ENCODE measurements at places on chromosomes 3 and 15.

GRCh38 chr15:72065801-72066200 lies 52.1 kb downstream of the MYO9A start:
- DNase-seq = no peak

- DNase-seq = no peak
These were observed 714 bp downstream of the ECT2 start for GRCh38 chr3:172751175-172751704.

DNA sequence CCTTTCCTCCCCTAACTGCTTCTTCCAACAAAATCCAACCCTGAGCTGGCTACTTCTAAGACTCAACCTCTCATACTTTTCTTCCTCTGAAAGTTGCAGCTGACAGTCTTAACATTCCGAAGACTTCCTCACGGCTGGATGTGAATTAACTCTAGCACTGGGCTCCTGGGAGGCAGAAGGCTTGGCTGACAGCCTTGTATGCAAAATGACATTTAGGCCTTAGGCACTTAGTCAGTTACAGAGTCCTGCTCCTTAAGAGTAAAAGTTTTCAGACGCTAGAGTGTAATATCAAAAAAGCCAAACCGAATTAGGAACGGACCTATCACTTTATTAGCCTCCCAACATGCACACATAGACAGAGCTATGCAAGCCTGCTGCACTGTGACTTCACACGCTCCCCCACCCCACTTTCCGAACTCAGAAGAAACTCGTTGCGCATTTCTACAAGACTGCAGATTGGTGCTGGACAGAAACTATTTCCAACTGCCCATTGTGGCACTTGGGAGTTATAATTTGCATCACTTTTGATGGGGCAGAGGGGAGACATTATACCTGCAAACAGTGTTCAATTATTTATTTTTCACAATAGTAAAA lies 15.5 kb upstream of the ANXA2 start:
- DNase-seq = no peak

DNA sequence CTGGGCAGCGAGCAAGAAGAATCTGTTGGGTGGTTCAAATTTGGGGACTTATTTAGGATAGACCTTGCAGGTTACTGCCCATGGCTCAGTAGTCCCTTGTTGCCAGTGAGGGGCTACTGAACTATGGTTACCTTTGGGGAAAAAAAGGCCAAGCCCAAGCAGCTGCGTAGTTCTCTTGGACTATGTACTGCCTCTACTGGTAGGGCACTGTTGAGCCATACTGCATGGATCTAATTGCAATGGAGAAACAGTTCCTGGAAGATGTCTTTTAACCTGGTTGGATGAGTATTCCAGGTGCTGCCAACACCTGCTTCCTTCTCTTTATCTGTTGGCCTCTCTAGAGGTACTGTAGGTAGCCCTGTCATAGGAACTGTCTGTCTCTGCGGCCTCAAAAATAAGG lies 671.9 kb upstream of the CBLB start:
- DNase-seq = no peak

- DNase-seq = peak; percentile 44
These were observed 4.8 kb downstream of the UBE2E1 start for GRCh38 chr3:23810343-23811184.

DNA sequence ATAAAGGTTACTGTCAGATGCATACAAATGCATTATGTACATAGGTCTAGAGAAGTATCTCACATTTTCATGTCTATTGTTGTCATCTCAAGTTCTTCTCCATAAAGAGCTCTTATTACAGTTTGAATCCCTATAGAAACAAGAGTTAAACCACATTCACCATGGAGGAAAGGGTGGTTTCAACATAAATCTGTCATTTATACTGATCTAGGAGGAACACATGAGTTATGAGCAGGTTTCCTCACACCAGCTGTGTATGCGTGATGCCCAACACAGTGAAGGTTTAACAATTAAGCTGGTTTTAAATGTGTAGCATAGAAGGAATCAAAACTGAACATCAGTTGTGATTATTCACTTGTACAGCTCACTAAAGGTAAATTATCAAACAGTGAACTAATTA lies 251.7 kb downstream of the KCNMB2 start:
- no peak for DNase-seq

- DNase-seq = no peak
These were observed 362.4 kb upstream of the LRRC3B start for GRCh38 chr3:26260139-26260538.

GRCh38 chr3:135650309-135650708 lies 315.2 kb upstream of the PPP2R3A start:
- DNase-seq = no peak

DNA sequence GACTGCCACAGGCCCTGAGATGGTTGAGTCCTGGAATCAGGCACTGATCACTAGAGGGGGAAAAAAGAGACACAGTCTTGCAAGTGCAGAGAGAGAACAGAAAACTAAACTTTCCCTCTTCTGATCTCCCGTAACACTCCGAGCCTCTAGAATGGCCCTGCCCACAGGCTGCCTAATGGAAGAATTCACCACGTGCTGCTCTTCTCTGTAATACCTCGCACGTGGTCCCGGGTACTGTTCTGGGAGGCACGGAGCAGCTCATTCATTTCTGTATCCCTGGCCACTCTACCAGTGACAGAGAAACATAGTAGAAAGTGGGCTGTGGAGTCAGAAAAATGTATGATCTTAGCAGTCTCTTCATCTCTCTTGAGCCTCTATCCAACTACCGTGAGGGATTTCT lies 30.4 kb downstream of the VGLL4 start:
- DNase-seq = no peak

DNA sequence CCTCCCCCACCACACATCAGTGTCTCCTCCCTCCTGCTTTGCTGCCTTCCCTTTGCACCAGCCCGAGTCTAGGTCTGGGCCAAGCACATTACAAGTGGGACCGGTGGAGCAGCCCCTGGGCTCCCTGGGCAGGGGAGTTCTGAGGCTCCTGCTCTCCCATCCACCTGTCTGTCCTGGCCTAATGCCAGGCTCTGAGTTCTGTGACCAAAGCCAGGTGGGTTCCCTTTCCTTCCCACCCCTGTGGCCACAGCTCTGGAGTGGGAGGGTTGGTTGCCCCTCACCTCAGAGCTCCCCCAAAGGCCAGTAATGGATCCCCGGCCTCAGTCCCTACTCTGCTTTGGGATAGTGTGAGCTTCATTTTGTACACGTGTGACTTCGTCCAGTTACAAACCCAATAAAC lies 2.3 kb upstream of the ABCF3 start:
- DNase-seq = no peak
